ENCODE measurements at places on chromosomes 1 and 21.
A peak's percentile ranks its signal among the peaks of the same experiment; 100 is the strongest.

DNA sequence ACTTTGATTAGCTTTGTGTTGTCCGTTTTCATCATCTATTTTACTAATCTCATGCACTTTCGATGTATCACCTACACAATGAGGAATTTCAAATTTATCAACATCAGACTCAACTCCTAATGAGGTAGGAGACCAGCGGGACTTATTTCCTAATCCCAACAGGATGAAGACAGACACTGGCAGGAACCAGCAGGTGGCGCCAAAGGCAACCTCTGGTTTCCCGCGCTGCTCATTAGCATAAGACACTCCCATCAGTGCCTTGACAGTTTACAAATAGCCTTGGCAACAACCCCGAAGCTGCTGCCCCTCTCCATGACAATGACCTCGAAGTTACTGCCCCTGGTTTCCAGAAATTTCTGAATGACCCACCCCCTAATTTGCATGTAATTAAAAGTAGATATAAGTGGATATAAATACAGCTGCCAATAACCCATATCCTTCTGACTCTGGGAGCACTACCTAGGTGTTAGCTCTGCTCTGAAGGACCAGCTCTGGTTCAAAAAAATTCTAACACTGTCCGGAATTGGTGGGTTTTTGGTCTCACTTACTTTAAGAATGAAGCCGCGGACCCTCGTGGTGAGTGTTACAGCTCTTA, 974.8 kb downstream of the ADGRL2 start:
- DNase-seq = peak; percentile 31

DNA sequence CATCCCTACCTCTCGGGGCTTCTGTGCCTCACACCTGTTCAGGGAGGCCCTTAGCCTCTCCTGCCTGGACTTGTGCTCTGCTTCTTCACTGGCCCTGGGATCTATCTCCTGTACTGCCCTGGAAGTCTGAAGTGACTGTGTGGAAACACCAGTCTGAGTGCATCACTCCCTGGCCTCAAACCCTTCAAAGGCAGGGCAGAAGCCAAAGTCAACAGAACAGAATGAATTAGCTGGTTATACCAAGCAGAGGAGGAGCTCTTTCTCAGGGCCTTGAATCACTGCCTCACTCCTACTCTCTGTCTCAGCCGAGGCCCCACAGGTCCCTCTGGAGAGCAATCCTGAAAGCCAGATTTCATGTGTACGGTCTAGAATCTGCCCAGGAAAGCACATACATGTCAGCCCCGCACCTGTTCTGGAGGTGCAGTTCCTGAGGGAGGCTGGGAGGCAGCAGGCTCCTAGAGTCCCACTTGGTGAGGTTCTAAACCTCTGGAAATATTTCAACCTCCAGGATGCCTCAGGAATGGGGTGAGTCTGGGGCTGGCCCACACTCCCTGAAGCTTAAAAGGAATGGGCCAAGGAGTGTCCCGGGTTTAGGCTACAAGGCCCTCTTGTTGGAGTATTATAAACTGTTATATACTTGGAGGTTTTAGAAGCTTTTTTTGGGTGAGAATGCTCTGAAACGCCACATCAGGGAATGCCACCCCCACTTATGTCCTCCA, 98.3 kb downstream of the ABCA4 start:
- no peak for DNase-seq

- DNase-seq = no peak
These were observed 7.1 kb downstream of the COL6A1 start for GRCh38 chr21:45988366-45989347.

GRCh38 chr1:10776190-10776905, 20.1 kb downstream of the CASZ1 start:
- no peak for DNase-seq

DNA sequence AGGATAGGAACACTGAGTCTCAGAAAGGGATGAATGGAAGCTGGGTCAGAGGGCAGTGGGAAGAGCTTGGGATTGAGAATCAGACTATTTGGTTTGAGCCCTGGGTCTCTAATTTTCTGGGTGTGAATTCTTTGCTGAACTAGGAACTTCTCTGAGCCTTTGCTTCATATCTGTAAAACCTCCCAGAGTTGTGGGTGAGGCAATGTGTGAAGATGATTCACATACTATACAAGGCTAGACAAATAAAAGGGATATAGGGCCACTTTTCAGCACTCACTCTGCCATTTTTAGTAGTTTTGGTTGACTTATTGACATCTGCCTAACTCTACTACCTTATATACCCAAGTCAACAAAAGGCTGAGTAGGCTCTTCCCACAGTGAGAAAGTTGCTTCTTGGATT, 77.7 kb upstream of the JUN start:
- no peak for DNase-seq

GRCh38 chr1:160404094-160404493, 3.7 kb downstream of the VANGL2 start:
- DNase-seq = no peak

Measured in neural crest cell (in vitro differentiated cells).